ENCODE measurements at places on chromosomes 3 and 15. TPM values are rescaled to one million over a fixed set of nuclear protein-coding genes. Genes with fewer than 3 reads are reported as not detected.

DNA sequence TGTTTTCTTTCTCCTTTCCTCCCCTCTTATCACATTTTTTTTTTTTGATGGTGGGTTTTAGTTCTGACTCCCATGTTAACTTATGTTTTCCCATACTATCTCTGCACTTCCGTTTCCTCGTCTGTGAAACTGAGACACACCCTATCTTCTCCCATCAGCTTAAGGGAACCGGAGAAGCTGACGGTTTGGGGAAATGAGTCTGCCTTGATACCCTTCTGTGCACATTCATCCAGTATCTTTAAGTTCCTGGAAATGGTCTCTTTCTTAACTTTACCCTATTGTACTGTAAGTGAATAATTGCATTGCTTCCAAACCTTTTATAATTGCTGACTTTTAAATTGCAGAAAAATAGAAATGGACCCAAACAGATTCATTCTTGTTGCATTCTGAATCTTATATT, 26.2 kb upstream of the CFAP161 start:
- no peak for DNase-seq

- no peak for DNase-seq
Observed at GRCh38 chr3:125072301-125072700, 16.5 kb upstream of the HEG1 start.

DNA sequence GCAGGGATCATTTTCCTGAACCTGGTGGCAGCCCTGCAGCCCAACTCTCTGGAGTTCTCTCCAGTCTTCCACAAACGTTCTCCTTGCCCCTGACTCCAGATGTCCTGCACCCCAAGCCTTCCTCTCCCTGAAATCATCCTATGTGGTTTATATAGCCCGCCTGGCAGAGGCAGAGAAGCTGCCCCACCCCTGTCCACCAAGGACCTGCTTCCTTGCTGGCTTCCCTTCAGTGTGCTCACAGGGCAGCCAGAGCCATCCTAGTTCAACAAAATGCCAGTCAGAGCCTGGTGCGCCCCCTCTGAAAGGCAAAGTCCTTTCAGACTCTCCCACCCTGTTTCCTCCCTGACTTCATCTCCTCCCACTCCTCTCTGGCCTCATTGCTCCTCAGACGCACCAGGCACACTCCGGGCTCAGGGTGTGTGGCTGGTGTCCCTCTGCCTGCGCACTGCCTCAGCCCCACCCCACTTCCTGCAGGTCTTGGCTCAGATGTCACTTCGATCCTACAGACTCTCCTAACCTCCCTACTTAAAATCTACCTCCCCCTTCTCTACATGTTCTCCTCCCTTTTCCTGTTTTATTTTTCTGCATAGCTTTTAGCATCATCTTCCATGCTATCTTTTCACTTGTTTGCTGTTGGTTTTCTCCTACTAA, 5.9 kb downstream of the KBTBD13 start:
- DNase-seq, result peak; percentile 78

DNA sequence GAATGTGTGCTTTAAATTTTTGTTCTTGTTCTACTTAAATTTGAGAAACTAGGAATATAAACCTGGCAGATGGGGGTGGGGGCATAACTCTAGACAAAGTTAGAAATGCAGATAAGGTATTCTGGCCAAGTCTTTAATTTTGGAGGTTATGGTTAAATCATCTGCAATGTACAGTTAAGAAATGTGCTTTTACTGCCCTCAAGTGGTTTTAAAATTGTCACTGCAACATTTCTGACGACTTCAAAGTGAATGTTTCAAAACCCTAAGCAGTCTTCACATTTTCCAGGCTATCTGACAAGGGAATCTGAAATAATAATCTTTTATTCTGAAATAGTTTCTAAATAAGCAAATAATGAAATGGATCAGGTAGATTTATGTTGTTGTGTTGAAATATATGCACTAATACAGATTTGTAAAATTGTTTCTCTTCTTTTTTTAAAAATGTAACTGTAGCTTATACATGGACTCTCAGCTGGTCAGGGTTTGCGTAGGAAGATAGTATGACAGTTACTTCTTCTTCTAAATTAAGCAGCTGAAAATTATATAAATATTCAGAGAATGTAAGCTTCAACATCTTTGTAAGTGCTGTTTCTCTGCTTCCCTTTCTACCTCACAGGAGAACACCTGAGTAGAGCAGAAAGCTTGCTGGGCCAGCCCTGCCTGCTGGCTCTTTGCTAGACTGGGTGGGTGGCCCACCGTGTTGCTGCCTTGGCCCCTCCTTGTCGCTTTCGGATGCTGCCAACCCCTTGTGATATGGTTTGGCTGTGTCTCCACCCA, 45.0 kb downstream of the SUCNR1 start:
- no peak for DNase-seq

- peak; percentile 83 for DNase-seq
Observed at GRCh38 chr3:146469150-146470017, at the start of gene PLSCR2. Gene PLSCR2, minus strand, starts transcription at chr3:146469561. Its CDS starts 9,657 bp downstream, at chr3:146459904.

- no peak for DNase-seq
Observed at GRCh38 chr3:122102191-122102935, 47.2 kb downstream of the CD86 start.

The EXD1 gene
- not detected for total RNA-seq

The EHD4 gene
- total RNA-seq, result 30.3 TPM

GRCh38 chr3:89278302-89279025, 171.0 kb downstream of the EPHA3 start:
- DNase-seq, result no peak

DNA sequence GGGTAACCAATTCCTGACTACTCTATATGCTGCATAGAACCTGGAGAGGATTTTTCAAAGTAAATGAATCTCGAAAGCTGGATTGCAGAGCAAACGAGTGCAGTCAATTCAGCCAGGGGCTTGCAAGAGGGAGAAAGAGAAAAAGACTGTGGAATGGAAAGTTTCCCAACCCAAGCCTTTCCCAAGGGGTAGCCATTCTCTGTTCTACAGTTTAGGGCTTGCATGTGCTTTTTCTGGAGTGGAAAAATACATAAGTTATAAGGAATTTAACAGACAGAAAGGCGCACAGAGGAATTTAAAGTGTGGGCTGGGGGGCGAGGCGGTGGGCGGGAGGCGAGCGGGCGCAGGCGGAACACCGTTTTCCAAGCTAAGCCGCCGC, 511 bp upstream of the RARB start:
- no peak for DNase-seq

- DNase-seq, result no peak
Observed at GRCh38 chr15:78830514-78831228, 19.4 kb upstream of the ADAMTS7 start.

GRCh38 chr3:183449791-183450190, 21.4 kb upstream of the MCF2L2 start:
- no peak for DNase-seq

DNA sequence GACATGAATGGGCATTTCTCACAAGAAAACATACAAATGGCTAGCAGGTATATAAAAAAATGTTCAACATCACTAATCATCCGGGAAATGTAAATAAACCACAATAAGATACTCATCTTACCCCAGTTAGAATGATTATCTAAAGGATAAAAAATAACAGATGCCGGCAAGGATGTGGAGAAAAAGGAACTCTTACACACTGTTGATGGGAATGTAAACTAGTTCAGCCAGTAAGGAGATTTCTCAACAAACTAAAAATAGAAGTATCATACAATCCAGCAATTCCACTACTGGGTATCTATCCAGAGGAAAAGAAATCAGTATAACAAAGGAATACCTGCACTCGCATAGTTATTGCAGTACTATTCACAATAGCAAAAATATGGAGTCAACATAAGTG, 124.2 kb downstream of the SATB1 start:
- no peak for DNase-seq

The CDCP1 gene
- 84.5 TPM for total RNA-seq

DNA sequence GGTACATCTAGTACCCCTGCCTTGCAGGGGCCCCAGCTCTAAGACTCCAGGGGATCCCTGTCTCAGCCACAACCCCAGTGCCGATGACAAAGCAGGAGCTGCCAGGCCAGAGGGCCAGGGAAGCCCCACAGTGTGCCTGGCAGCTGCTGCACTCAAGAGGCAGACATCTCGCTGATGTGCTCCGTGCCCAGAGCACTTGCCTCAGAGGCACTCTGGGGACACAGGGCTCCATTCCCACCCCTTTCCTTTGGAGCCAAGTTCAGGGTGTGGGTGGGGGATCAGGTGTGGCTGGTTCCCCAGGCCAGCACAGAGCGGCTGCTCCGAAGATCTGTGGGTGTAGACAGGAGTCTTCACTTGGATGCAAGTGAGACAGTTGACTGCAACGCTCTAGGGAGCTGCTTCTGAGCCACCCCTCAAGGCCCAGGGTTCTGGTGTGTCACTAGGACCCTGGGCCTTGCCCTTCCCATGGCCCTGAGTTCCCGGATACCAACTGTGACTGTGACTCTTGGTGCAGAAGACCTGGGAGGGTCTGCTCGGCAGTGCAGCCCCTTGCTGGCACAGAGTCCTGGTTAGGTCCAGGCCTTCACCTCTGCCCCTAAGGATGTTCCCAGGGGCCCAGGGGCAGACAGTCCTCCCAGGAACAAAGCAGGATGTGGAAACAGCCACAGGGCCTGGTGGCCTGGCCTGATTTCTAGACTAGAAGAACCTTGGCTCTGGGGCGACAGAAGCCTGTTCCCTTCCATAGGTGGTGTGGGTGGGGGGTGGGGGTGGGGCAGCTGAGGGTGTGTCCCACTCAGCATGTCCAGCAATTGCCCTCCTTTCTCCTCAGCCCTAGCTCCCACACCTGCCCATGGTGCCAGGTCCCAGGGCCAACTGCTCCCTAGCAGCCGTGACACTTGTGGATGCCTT, 2.5 kb downstream of the NT5DC2 start:
- DNase-seq, result no peak

The FBN1 gene
- total RNA-seq, result 19.5 TPM

DNA sequence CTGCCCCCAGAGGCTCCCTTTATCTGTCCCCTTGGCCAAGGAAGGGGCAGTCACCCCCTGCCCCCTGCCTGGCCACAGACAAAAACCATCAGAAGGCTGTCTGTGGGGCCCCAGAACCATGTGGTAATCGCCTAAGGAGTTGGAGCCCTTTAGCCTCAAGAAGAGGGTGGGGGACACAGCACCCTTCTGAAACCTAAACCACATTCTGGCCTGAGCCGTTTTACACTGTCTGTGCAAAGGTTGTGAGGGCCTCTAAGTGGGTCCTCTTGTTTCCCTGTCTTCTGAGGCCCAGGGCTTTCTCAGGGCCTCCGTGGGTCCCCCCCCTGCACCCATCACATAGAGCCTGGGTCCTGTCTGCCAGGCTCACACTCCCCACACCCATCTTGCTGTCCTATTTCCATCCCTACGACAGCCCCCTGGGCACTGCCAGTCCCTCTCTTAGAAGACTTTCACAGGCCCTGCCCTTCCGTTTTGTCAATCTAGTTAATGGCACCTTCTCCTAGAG, 17.9 kb upstream of the RPUSD3 start:
- no peak for DNase-seq

- no peak for DNase-seq
Observed at GRCh38 chr3:156978481-156978961, 152.4 kb downstream of the LEKR1 start.

The GOLGA6A gene
- total RNA-seq, result not detected

DNA sequence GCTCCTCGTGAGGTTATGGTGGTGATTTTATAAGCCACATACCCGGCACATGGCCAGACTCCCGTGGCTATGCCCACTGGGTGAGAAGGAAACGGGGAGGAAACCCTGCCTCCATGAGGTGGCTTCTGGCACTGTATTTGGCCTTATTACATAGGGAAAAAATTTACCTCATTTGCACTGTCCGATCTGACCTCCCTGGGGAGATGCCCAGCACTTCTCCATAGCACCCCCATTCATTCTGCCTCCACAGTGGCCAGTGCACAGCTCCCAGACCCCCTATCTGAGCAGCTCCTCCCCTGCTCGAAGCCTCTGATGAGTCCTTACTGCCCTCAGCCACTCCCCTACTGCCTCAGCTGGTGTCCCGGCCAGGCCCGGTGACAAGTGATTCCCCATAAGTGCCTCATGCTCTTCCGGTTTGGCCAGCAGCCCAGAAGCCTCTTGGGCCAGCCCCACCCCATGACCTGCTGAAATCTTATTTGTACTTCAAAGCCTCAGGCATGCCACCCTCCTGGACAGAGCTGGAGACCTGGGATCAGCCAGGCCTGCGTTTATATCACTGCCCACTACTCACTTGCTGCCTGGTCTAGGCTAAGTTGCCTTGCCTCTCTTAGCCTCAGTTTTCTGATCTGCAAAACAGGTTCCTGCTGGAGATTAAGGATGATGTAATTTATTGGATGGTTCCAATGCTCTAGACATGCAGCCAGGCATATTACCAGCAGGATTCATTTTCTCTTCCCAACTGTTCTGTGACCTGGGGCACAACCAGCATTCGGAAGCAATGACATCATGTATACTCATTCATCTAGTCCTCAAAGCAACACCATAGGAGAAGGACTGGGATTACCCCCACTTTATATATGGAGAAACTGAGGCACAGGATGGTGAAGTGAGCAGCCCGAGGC, 30.6 kb upstream of the SLC6A6 start:
- DNase-seq, result peak; percentile 92

The WDR72 gene
- total RNA-seq, result 0.08 TPM

DNA sequence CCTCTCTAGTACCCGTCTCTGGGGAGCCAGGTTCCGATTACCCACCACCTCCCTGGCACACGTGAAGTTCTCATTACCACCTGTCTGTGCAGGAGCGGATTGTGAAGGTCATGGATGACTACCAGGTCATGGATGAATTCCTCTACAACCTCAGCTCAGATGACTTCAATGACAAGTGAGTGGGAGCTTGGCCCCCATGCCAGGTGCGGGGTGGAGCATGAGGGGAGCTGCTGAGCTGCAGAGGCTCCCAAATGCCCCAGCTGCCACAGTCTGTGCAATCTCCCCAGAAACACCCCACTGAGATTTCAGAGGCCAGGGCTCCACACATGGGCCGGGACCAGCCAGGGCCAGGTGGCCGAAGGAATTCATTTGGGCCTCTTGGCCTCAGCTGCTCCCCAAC, 34.3 kb downstream of the DNAH1 start:
- DNase-seq, result no peak

GRCh38 chr3:125262161-125262560, 49.6 kb upstream of the SLC12A8 start:
- DNase-seq, result no peak
